ENCODE measurements at places on chromosomes 3 and 15. TPM values are rescaled to one million over a fixed set of nuclear protein-coding genes. Genes with fewer than 3 reads are reported as not detected.

DNA sequence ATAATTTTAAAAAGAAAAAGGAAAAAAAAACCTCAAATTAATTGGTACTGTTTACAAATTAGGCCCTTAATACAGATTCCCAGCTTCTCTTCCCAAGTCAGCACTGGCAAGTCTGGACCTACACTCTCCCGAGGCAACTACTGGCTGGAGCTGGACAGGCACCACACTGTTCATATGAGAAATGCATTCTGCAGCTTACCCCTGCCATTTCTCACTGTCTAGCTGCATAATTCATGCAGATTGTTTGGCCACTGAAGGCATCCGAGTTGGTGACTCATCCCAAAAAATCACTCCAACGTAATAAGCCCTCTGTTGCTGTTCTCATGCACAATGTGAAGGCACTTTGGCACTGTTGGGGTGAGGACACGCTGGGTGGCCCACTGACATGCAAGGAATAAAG lies 45.3 kb downstream of the ROPN1B start:
- peak; percentile 43 for DNase-seq

- DNase-seq: no peak
Observed at GRCh38 chr3:186138272-186138981, 29.5 kb upstream of the ETV5 start.

GRCh38 chr3:17065881-17066280 lies 181.1 kb downstream of the PLCL2 start:
- no peak for DNase-seq

GRCh38 chr3:170976190-170976519 lies 50.4 kb downstream of the SLC2A2 start:
- no peak for DNase-seq

DNA sequence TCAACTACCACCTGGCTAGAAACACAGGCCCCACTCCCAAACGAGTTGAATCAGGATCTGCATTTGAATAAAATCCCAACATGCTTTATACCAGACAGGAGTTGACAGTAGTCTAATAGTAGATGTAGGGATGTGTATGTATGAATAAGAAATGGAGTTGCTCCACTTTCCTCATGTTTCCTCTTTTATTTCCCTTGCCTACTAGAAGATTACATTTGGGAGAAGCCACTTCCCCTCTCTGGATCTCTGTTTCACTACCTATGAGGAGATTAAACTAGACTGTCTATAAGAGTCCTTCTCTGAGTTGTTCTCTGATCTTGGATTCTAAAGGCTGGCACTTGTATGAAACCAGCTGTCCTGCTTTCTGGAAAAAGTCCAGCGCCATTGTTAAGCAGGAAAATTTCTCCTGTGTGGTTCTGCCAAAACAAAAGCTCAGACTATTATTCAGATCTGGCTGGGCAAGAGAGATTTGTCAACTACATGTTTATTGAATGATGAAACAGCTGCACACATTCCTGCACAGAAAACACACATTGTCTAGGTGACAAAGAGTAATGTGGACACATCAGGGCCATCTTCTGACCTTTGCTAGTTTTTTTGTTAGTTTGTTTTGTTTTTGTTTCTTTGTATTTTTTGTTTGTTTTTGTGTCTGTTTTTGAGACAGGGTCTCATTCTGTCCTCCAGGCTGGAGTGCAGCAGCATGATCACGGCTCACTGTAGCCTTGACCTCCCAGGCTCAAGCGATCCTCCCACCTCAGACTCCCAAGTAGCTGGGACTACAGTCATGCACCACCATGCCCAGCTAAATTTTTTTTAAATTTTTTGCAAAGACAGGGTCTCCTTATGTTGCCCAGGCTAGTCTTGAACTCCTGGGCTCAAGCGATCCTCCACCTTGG lies 29.9 kb downstream of the ACP3 start:
- peak; percentile 92 for DNase-seq

GRCh38 chr3:10474847-10475246 lies 30.5 kb downstream of the ATP2B2 start:
- DNase-seq: no peak

DNA sequence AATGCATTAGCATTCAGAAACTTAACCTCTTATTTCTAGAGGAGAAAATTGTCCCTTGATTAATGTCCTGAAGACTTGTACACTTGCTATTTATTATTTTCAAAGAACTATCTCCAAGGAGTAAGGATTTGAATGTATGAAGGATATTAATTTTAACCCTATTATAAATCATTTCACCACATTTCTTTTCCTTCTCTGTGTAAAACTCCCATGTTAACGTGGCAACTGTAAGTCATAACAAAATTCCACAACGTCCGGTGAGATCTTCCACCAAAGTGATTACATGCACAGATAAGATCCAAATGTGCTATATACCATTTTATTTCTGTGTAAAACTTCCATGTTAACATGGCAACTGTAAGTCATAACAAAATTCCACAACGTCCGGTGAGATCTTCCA lies 229.1 kb upstream of the ARHGEF26 start:
- no peak for DNase-seq

DNA sequence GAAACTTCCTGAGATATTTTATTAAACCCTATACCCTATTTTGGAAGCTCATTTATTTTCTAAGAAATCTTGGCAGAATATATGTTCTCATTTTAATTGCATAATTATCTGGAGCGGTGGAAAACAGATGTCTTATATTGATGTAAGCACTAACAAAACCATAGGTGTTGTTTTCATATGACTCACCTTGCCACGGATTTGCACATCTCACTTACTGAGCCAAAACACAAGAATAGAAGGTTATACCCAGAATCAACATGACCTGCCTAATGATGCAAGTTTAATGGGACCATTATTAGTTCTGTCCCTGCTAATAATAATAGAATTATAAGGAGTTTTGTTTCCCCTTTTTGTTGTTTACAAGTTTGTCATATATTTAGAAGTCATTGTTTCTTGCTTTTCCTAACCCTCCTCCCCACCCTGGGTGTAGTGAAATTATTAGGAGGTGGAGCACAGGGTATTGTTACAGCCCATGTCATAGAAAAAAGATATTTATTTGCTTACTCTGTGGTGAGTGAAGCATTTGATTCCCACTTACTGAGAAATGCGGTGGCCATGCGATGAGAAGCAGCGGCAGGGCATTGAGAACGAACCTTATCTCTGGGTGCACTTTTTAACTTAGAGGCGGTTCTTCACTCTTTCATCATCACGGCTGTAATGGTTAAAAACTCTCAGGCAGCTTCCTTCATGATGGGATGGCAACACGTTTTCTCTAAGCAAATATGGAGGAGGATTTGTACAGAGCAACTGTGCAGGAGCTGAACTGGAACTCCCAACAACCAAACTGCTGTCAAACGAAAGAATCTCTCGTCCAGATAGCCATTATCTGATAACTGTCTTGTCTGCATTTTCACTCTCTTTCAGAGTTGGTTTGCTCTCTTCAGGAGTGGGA lies 521 bp downstream of the IL5RA start:
- DNase-seq: no peak

DNA sequence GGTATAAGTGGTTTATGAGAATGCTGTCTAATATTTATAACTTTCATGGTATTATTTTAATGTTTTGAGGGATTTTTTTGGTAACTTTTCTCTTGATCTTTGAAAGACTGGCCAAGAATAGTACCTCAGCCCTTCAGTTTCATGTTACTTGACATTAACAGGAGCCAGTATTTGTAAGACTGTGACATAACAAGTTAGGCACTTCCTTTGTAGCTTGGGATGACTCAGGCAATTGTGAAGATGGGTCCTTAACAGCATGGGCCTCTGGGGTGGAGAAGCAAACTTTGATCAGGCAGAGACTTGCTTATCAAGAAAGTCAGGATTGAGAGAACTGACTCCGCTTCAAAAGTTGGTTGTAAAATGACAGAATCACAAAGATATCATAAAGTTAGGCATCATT lies 9.5 kb downstream of the LRRC49 start:
- DNase-seq: peak; percentile 81

- DNase-seq: no peak
Observed at GRCh38 chr3:42846685-42847522, 28.8 kb downstream of the CYP8B1 start.

- DNase-seq: no peak
Observed at GRCh38 chr3:140586311-140586710, 91.6 kb upstream of the TRIM42 start.

GRCh38 chr15:44186705-44187104 lies 8.4 kb downstream of the FRMD5 start:
- DNase-seq: no peak

DNA sequence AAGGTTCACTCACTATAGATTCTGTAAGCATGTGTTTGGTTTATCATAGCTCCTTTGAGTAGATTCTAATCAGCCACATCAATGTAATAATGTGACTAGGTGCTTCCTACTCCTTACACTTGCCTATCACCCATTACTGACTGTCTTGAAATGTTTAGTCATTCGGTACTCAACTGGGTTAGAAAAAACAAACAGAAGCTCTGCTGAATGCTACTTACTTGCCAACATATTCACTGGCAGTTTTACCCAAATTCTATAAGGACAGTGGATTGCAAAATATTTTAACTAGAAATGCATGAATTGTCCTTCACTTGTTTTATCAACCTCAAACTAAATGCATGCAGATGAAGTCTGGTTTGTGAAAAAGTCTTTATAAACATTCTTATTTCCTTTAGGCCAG lies 352.1 kb upstream of the ALCAM start:
- no peak for DNase-seq

DNA sequence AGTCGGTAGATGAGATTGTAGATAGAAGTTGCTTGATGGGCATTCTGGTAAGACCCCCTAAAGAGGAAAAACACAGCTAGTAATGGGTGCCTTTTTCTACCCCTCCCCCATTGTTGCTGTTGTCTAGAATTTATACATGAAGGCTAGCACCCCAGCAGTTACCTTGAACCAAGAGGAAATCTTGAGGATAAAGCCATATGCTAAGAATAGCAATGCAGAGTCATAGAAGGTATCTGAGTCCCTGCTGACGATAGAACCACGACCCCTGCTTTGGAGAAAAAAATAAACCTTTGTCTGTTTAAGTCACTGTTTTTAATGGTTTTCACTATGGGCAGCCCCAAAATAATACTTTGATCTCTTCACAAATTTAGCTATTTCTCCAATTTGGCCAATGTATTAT lies 162.6 kb downstream of the THRB start:
- DNase-seq: no peak

- no peak for DNase-seq
Observed at GRCh38 chr3:150547045-150547741, 606 bp downstream of the EIF2A start.

DNA sequence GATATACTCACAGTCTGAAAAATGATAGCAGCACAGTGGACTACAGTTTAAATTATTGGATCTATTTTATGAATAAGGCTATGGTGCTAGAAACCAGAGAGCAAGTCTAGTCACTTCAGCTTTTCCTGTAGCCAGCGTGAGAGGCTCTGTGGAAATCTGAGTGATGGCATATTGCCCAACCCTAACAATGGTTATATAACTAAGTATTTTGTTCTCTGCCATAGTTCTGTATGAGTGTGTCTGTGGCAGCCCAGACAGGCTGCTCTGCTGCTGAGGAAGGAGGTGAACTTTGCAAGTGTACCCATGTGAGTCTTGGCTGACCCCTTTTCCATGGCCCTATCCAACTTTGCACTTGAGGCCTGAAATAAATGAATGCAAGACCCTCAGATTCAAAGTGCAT lies 105.7 kb downstream of the LRTM1 start:
- DNase-seq: peak; percentile 44

GRCh38 chr3:69772152-69772867 lies 33.0 kb downstream of the MITF start:
- peak; percentile 55 for DNase-seq

Gene SNTN
- total RNA-seq: not detected

Gene PLCB2
- 1.4 TPM for total RNA-seq

Gene STARD5
- 4.0 TPM for total RNA-seq

Gene EFCAB12
- 0.35 TPM for total RNA-seq

Gene CP
- not detected for total RNA-seq

Gene OSBPL10
- total RNA-seq: 15.5 TPM

Gene ROBO2
- total RNA-seq: not detected

Gene PROK2
- total RNA-seq: not detected

Gene ACP3
- total RNA-seq: 0.57 TPM

Gene KLF15
- 1.2 TPM for total RNA-seq

Gene SHC4
- total RNA-seq: 2.9 TPM

Gene IL5RA
- total RNA-seq: not detected

Gene ARL14
- not detected for total RNA-seq

Gene GUCA1C
- not detected for total RNA-seq

Gene FGF12
- 0.16 TPM for total RNA-seq

Gene IQGAP1
- total RNA-seq: 66.3 TPM

All from myocyte (in vitro differentiated cells).